NK-92 treated with Interleukin-12 subunit alpha and Interleukin-12 subunit beta, amount 100 ng/mL, for 24 hours (cell line): ENCODE measurements at places on chromosomes 3 and 15.

GRCh38 chr15:76333720-76334437 is 2.7 kb upstream of the ISL2 start:
- no peak for DNase-seq

- no peak for DNase-seq
These were observed 39.7 kb upstream of the VEPH1 start for GRCh38 chr3:157542711-157543500.

DNA sequence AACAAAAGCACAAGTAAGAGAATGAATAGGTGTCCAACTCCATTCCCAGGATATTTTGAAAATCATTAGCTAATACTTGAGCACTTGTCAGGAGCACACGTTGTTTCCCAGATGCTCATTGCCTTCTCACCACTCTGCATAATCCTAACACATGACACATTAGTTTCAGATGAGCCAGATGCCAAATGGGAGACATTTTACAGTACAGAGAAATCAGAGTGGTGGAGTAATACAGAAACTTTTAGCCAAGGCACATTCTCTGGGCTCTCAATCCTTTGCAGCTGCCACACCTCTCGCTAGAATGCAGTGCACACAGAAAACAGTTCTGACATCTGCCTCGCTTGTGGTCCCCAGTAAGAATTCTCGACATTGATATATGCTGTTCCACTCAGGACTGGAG is 76.6 kb downstream of the P3H2 start:
- no peak for DNase-seq

DNA sequence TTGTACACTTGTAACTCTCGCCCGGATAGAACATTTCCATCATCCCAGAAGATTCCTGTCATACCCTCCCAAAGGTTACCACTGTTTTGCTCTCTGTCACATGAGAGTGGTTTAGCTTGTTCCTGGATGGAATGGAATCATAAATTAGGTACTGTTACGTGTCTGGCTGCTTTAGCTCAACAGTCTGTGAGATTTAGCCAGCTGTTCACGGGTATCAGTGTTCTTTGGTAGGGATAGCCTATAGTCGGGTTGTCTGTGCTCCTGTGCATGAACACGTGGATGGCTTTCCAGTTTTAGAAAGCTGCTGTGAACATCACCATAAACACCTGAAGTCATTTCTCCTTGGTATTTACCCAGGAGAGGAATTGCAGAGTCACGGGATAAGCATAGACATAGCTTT is 58.2 kb upstream of the NR2C2 start:
- no peak for DNase-seq

GRCh38 chr15:35657679-35658311 is 111.8 kb upstream of the DPH6 start:
- no peak for DNase-seq
